ENCODE measurements at places on chromosomes 4 and X.

DNA sequence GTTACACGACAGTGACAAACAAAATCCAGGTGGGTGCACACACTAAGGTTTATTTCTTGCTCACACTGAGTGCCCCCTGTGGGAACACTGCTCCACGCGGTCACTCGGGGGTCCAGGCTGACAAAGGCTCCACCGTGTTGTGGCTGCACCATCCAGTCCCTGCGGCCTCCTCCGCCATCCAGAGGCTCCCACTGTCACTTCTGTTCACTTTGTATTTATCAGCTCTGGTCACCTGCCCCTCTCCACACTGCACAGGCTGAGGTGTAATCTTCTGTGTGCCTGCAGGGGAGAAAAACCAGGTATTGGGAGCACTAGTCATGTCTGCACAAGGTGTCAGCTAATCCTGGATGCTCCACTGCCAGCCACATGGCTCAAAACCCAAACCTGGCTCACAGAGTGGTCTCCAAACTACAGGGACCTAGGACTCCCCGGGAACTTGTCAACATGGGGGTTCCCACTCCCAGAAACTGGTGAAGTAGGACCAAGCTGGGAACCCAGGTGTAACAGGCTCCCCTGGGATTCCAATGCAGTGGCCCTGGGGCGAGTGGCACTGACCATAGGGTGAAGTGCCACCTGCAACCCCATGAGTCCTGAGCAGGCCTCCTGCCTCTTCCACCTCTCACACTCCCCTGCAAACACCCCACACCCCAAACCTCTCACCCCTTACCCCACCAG lies 25.5 kb downstream of the HMX1 start:
- peaks cover 1% of the 10 kb centered on the region for H3K4me1 ChIP-seq
- DNase-seq = no peak
- H3K27me3 ChIP-seq = no peaks in the 10 kb centered on the region

- H3K4me3 ChIP-seq = no peak overlapping the region
- H3K27me3 ChIP-seq = no peaks in the 10 kb centered on the region
- no peaks in the 10 kb centered on the region for H3K4me1 ChIP-seq
- H3K27ac ChIP-seq = no peak overlapping the region
- DNase-seq = no peak
- no peaks in the 10 kb centered on the region for H3K36me3 ChIP-seq
These were observed 19.4 kb downstream of the MTM1 start for GRCh38 chrX:150587585-150588503.

DNA sequence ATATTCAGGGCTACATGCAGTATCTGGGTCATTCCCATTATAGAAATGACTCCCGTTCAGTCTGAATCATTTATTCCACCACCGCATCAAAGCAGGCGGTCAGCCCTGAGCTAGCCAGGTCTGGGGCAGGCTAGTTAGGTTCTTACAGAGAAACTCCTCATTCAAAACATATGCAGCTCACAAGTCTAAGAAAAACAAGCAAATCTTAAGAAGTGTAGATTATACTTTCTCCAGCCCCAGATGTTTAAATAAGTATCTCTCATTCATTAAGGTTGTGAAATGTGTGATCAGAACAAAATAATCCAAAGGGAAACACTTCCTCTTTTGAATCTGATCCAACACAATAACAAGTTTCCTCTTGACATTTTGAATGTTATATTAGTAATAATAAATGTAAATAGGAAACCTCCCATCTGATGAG lies 441.9 kb downstream of the INPP4B start:
- H3K36me3 ChIP-seq = no peaks in the 10 kb centered on the region
- no peak overlapping the region for H3K27ac ChIP-seq
- DNase-seq = no peak
- H3K4me3 ChIP-seq = peak overlapping the region; percentile 74
- peaks cover 14% of the 10 kb centered on the region for H3K4me1 ChIP-seq

DNA sequence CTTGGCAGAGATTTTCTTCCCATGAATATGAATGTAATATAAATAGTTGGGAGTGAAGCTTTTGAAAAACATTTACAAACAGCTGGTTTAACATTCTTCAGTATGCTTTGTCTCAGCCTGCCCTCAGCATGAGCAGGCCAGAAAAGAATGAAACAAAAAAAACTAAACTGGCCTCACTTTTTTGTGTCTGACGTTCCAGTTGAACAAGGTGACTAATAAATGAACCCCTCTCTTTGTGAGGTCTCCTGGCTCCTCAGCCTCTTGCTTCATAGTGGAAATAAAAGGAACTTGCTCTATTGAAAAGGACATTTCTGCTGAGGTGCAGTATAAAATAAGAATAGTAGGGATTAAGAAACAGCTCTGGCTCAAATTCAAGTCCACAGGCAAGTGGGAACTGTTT lies 9.4 kb downstream of the CHST7 start:
- H3K27ac ChIP-seq = no peak overlapping the region
- H3K4me1 ChIP-seq = peaks cover 3% of the 10 kb centered on the region
- no peaks in the 10 kb centered on the region for H3K27me3 ChIP-seq
- H3K36me3 ChIP-seq = no peaks in the 10 kb centered on the region
- no peak overlapping the region for H3K4me3 ChIP-seq
- no peak for DNase-seq

GRCh38 chrX:122046815-122047214 lies 999.4 kb downstream of the GLUD2 start:
- H3K4me3 ChIP-seq = no peak overlapping the region
- no peak overlapping the region for H3K27ac ChIP-seq
- DNase-seq = no peak
- no peaks in the 10 kb centered on the region for H3K36me3 ChIP-seq
- no peaks in the 10 kb centered on the region for H3K27me3 ChIP-seq
- no peaks in the 10 kb centered on the region for H3K4me1 ChIP-seq

- no peak overlapping the region for H3K4me3 ChIP-seq
- no peaks in the 10 kb centered on the region for H3K4me1 ChIP-seq
- no peaks in the 10 kb centered on the region for H3K36me3 ChIP-seq
- no peak overlapping the region for H3K27ac ChIP-seq
- H3K27me3 ChIP-seq = no peaks in the 10 kb centered on the region
- no peak for DNase-seq
These were observed 21.3 kb upstream of the CDKN2AIP start for GRCh38 chr4:183422962-183423631.

DNA sequence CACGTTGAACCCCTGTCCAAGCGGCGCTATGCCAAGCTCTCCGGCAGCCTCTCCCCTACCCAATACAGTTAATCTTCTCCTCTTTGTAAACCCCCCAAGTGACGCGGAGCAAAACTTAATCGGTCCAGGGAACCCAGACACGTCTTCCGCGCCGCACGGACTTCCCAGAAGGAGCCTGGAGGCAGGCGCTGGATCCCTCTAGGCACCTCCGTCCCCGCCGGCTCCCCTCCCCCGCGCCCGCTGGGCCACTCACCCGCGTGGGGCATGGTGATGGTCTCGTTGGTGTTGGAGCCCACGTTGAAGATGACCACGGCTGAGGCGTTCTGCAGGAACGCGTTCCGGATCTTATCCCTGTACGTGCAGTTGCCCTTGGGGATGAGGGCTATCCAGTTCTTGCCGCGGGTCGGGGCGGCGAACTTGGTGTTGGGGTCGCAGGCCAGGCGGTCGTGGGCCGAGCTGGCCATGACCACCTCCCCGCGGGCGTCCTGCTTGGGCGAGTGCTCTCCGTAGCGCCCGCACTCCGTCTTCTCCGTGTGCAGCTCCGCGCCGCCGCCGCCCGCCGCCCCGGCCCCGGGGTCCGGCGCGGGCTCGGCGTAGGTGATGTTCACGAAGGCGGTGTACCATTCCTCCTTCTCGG lies 1.1 kb downstream of the RNF150 start:
- no peaks in the 10 kb centered on the region for H3K36me3 ChIP-seq
- peak; percentile 31 for DNase-seq
- peak overlapping the region; percentile 92 for H3K4me3 ChIP-seq
- H3K27me3 ChIP-seq = peaks cover 10% of the 10 kb centered on the region
- H3K27ac ChIP-seq = no peak overlapping the region

- no peaks in the 10 kb centered on the region for H3K36me3 ChIP-seq
- no peak overlapping the region for H3K4me3 ChIP-seq
- no peaks in the 10 kb centered on the region for H3K27me3 ChIP-seq
- no peak overlapping the region for H3K27ac ChIP-seq
- DNase-seq = no peak
These were observed 152.4 kb upstream of the NOCT start for GRCh38 chr4:138863160-138863559.

- H3K27ac ChIP-seq = no peak overlapping the region
- peaks cover 8% of the 10 kb centered on the region for H3K4me1 ChIP-seq
- no peaks in the 10 kb centered on the region for H3K36me3 ChIP-seq
- DNase-seq = no peak
- H3K4me3 ChIP-seq = no peak overlapping the region
These were observed 122.0 kb upstream of the LDB2 start for GRCh38 chr4:17020451-17020850.

DNA sequence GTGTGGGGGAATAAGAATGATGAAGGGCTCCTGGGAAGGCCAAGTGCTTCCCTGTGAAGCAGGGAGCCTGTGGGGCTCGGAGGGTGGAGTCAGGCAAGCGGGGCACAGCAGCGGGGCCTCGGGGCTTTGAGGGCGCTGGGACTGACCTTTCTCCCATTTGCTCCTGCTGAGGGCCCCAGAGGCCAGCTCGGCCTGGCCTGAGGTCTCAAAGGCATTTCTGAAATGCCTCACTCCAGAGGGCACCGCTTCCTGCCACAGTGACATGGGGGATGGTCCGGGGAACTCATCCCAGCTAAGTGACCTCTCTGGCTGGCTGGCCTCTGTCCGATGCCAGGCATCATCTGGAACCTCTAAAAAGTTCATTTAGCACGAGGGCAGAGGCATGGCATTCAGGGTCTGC lies 98.8 kb upstream of the STX18 start:
- H3K4me3 ChIP-seq = no peak overlapping the region
- no peak for DNase-seq
- peak overlapping the region; percentile 42 for H3K27ac ChIP-seq
- no peaks in the 10 kb centered on the region for H3K27me3 ChIP-seq
- H3K36me3 ChIP-seq = no peaks in the 10 kb centered on the region
- H3K4me1 ChIP-seq = peaks cover 21% of the 10 kb centered on the region

DNA sequence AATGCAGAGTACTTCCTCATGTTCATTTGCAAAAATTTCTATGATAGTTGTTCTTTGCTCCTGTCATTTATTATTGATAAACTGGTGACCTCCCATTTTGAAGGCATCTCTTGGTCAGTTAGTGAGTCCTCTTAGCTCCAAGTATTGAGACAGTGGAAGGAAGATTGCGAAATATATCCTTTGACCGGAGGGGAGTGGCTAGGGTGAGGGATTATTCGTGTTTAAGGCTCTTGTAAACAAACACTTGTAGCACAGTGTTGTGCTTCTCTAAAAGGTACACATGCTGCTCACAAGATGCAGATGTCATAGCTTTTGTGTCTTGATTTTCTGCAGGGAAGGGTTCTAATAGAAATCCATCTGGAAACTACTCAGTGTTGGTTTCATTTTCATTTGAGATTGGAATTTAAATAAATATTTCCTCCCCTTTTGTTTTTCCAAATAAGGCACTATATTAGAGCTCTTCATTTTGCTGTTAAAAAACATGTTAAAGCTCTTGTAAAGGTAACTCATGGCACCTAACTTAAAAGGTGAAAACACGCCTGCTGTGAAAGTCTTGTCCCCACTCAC lies 21.8 kb downstream of the TXLNG start:
- H3K4me3 ChIP-seq = no peak overlapping the region
- H3K4me1 ChIP-seq = peaks cover 2% of the 10 kb centered on the region
- H3K27me3 ChIP-seq = no peaks in the 10 kb centered on the region
- H3K36me3 ChIP-seq = no peaks in the 10 kb centered on the region
- no peak for DNase-seq

DNA sequence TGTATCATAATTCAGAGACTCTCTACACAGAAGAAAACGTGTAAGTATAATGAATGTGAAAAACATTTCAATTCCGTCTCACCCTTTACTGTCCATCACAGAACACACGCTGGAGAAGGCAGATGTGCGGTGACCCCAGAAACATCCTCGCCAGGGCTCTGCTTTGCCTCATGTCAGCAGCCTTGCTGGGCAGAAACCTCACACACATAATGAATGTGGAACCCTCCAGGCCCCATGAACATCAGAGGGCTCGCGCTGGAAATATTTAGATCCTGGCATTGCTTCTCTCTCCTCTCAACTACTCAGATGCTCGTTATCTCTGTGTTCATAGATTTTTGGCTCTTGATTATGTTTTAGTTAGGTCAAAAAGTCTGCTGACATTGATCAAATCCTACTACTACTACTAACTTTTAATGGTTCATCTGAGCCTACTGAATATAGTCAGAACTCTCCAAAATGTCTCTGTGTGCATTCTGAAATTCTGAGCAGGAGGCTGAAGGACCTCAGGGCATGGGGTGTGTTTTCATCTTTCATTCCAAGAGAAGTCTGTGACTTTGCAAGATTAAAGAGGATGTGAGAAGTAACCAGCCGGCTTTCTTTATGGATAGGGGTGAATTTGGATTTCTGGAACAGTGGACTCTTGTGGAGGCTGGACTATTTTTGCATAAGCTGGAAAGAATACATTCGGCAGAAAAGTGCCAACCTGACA lies 27.0 kb downstream of the SMIM43 start:
- no peaks in the 10 kb centered on the region for H3K36me3 ChIP-seq
- H3K4me3 ChIP-seq = no peak overlapping the region
- DNase-seq = no peak
- H3K27ac ChIP-seq = no peak overlapping the region

DNA sequence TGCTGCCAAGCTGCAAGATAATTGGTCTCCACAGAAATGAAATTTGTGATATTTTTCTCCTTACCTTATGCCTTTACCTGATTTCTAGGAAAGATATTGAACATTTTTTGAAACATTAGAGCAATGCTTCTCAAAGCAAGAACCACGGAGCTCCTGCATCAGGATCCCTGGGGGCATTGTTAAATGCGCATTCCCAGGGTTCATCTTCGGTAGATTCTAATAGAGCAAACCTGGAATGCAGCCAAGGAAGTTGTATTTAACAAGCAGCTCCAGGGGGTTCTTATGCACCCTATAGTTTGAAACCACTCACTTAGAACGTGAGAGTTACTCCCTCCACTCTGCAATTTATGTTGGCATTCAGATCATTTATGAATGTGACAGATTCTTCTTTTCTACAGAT lies 126.2 kb downstream of the SLC39A8 start:
- H3K4me3 ChIP-seq = no peak overlapping the region
- H3K27me3 ChIP-seq = no peaks in the 10 kb centered on the region
- peak overlapping the region; percentile 37 for H3K27ac ChIP-seq
- H3K36me3 ChIP-seq = no peaks in the 10 kb centered on the region
- DNase-seq = no peak

- H3K4me1 ChIP-seq = no peaks in the 10 kb centered on the region
- no peak overlapping the region for H3K27ac ChIP-seq
- no peak overlapping the region for H3K4me3 ChIP-seq
- DNase-seq = no peak
- no peaks in the 10 kb centered on the region for H3K27me3 ChIP-seq
These were observed 32.8 kb upstream of the SGMS2 start for GRCh38 chr4:107791902-107792301.

GRCh38 chr4:185395238-185395955 lies at the start of gene LRP2BP:
Gene LRP2BP, minus strand, starts transcription at chr4:185395924. Its CDS starts 17,738 bp downstream, at chr4:185378186.
- peaks cover 4% of the 10 kb centered on the region for H3K4me1 ChIP-seq
- peak within 1 kb of the TSS; percentile 56 for H3K4me3 ChIP-seq
- no peaks in the 10 kb centered on the region for H3K36me3 ChIP-seq

Data from neuronal stem cell (in vitro differentiated cells).